ENCODE measurements at places on chromosomes 1 and 21.
A peak's percentile ranks its signal among the peaks of the same experiment; 100 is the strongest.

GRCh38 chr1:31981972-31982371, 31.7 kb upstream of the KHDRBS1 start:
- DNase-seq, result no peak

- DNase-seq, result peak; percentile 19
Observed at GRCh38 chr1:228081578-228082213, 812 bp upstream of the ARF1 start.

DNA sequence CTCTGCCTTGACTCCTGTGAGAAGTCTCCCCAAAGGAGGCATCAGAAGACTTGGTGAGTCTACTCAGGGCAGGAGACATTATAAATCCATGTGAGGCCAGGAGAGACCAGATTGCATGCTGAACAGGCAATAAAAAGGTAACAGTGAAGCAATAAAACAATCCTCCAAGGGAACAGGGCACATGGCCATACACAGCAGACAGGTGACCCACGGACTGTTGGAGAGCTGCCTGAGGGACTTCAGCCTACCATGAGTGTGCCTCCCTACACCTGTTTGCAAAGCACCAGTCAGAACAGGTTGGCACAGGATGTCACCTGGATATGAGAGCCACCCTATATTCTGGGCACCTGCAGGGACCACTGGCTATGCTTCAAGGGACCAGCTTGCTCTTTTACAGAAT, 67.6 kb downstream of the MAB21L3 start:
- no peak for DNase-seq

DNA sequence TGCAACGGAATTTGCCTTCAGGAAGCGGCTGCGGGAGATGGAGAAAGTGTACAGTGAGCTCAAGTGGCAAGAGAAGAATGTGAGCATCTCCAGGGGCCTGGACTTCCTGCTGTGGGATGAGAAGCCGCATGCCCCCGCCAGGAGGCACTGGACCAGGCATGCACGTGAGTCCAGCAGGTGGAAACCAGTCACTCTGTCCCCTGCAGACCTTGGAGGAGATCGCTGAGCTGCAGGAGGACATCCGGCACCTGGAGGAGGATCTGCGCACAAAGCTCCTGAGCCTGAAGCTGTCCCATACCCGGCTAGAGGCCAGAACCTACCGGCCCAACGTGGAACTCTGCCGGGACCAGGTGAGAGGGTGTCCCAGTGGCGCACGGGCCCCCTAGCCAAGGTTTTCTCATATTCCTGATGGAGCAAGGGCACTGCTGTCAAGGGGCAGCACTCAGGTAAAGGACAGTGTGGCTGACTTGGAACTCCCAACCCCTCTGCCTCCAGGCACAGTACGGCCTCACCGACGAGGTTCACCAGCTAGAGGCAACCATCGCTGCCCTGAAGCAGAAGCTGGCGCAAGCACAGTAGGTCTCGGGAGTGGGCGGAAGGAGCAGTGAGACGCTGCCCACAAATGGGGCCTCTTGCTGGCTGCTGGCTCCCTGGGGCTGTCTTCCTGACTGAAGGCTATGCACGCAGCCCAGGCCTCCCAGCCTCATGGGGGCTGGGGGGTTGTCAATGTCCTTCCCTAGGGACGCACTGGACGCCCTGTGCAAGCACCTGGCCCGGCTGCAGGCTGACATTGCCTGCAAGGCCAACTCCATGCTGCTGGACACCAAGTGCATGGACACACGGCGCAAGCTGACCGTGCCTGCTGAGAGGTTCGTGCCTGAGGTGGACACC, 1.2 kb upstream of the ADPRS start:
- no peak for DNase-seq

GRCh38 chr1:39395357-39395831, 96.0 kb upstream of the BMP8A start:
- no peak for DNase-seq

DNA sequence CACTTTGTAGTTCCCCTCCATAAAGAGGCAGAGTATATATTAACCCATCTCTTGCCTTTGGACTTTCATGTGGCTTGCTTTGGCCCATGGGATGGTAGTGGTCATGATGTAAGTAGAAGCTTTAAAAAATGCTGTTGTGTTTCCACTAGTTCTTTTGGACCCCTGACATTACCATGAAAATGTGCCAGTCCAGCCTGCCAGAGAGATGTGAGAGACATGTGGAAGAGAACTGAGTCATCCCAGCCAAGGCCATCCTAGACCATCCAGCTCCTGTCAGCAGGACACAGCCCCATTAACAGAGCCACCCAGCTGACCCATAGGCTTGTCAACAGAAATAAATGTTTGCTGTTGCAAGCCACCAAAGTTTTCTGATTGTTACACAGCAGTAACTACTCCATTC, 3.9 kb upstream of the CD101 start:
- no peak for DNase-seq

- DNase-seq, result no peak
Observed at GRCh38 chr1:217983051-217983375, 302.1 kb upstream of the RRP15 start.

DNA sequence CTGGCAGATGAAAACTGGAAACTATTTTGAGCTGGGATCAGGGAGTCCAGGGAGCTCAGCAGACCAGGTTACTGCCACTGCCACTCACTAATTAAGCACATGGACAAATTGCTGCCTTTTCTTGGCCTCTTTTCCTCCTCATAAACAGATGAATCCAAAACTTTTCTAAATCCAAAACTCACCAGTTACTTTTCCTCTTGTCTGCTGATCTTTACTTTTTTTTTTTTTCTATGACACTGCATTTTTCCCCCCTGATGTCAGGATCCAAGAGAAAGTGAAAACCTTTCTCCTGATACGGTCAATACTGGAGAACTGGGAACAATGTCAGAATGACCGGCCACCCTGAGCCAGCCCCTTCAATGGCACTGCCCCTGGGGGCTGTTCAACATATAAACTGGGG, 405.8 kb downstream of the DUSP10 start:
- DNase-seq, result no peak

GRCh38 chr1:52595061-52595460, 7.1 kb upstream of the GPX7 start:
- no peak for DNase-seq

- DNase-seq, result no peak
Observed at GRCh38 chr1:237873487-237874211, 17.1 kb downstream of the ZP4 start.

DNA sequence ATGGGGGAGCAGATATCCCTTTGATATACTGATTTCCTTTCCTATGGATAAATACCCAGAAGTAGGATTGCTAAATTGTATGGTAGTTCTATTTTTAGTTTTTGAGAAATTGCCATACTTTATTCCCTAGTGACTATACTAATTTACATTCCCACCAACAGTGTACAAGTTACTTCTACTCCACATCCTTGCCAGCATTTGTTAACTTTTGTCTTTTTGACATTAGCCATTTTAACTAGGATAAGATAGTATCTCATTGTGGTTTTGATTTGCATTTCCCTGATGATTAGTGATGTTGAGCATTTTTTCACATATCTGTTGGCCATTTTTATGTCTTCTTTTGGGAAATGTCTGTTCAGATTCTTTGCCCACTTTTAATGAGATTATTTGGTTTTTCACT, 620.6 kb upstream of the CAMK1G start:
- DNase-seq, result no peak

Data from stimulated activated CD8-positive, alpha-beta memory T cell treated with anti-CD3 and anti-CD28 coated beads, Interleukin-2, amount 100 ng/mL, for 48 hours (primary cell).